ENCODE measurements at places on chromosomes 11 and 22.

DNA sequence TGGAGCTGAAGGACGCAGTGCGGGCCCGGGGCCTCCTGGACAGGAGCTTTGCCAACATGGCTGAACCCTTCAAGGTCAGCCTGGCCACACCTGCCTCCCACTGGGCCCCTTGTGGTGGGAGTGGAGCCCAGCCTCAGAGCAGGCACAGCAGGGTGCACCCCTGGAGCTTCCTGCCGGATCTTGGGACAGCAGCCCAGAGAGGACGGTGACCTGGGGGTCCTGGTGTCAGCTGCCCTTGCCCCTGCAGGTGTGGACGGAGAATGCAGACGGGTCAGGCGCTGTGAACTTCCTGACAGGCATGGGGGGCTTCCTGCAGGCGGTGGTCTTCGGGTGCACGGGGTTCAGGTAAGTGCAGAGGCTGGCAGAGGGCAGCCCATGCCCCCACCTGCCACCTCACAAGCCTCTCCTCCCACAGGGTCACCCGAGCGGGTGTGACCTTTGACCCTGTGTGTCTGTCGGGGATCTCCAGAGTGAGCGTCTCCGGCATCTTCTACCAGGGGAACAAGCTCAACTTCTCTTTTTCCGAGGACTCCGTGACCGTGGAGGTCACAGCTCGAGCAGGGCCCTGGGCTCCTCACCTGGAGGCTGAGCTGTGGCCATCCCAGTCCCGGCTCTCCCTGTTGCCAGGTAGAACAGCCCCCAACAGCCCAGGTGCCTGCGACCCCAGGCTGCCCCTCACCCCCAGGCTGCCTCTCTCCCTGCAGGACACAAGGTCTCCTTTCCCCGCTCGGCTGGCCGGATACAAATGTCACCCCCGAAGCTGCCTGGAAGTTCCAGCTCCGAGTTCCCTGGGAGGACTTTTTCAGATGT, 5.1 kb downstream of the PGGHG start:
- H3K4me1 ChIP-seq, result peaks cover 15% of the 10 kb centered on the region
- no peak overlapping the region for H3K4me3 ChIP-seq

GRCh38 chr22:28810821-28811491, 10.6 kb upstream of the XBP1 start:
- peaks cover 5% of the 10 kb centered on the region for H3K36me3 ChIP-seq
- no peak overlapping the region for H3K4me3 ChIP-seq
- no peak overlapping the region for H3K27ac ChIP-seq
- peaks cover 6% of the 10 kb centered on the region for H3K4me1 ChIP-seq
- H3K27me3 ChIP-seq, result no peaks in the 10 kb centered on the region

DNA sequence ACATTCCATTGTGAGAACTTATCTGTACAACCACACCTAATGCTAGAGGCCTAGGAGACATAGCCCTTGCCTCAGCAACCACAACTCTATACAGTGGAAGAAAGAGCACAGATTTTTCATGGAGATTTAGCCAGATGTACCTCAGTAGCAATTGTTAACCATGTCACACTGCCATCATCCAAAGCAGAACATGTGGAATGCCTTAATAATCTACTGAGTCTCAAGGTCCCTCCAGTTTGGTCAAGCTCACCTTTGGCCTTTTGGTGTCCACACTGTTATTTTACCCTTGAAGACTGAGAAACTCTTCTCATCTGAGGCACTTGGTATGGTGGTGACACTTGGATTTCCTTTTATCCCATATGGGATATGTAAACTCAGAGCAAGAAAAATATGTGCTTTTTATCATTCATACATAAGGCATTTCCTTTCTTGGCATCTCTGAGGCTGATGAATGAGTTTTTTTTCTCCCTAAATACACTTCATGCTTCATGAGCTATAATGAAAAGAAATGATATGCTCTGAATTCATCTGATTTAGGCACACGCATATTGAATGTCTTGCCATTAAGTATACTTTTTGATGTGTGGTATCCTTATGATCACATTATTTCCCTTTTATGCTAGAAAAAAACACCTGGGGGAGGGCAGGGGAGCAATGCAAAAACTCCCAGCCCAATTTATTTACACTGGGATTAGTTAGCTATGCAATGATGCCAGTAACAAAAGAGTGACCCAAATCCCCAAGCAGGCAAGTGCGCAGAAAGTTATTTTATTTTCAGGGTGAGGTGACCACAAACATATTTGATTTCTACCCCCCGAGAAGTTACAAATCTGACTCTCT, 63.3 kb upstream of the ME3 start:
- H3K4me1 ChIP-seq, result no peaks in the 10 kb centered on the region
- H3K27ac ChIP-seq, result no peak overlapping the region
- H3K36me3 ChIP-seq, result no peaks in the 10 kb centered on the region
- no peaks in the 10 kb centered on the region for H3K27me3 ChIP-seq
- no peak for DNase-seq

DNA sequence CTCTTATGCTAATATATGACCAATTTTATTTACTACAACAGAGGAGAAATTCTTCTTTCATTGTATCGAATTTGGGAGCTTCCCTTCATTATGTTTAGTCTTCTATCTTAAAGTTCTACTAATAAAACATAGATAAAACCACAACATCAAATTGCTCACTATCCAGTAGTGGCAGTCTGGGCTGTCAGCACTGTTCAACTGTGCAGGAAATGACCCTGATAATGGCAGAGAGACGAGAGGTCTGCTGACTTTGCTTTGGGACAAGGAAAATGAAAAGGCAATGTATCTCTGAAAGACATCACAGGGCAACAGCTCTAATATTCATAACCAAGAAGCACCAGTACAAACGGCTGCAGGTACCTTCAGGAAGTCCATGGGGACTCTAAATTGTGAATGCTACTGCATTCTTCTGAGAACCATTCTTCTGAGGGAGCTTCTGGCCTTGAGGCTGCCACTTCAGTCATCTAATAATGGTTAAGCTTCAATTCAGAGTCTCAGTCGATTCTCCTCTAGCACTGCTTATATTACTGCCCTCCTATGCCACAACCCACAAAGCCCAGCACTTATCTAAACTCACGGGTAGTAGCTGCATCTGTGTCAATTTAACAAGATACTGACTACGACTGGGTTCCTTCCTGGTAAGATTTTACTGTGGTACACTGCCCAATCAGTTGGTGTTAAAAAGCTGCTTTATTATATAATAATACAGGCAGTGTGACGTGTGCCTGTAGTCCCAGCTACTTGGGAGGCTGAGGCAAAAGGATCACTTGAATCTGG, 44.2 kb downstream of the CKAP5 start:
- H3K4me1 ChIP-seq, result no peaks in the 10 kb centered on the region
- no peaks in the 10 kb centered on the region for H3K27me3 ChIP-seq
- no peak for DNase-seq
- no peak overlapping the region for H3K4me3 ChIP-seq
- H3K36me3 ChIP-seq, result peaks cover 14% of the 10 kb centered on the region
- no peak overlapping the region for H3K27ac ChIP-seq

DNA sequence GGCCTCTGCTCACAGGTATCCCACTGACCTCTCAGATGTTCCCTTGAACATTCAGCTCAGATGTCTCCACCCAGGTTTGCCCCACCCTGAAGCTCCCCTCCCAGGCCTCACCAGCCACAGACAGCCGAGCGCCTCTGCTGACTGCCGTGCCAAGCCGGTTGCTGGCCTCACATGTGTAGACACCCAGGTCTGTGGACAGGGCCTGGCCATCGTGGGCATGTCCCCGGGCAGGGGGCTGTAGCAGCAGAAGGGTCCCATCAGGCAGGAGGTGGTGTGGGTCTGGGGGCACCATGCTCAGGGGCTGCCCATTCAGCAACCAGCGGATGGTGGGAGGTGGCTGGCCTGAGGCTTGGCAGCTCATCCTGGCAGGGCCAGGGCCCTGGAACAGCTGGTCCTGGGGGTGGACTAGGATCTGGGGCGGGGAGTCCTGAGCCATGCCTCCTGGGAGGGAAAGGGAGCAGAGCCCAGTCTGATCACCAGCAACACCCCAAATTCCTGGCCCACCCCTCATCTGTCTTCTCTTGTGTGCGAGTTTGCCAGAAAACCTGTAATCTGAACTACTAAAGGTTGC, 759 bp downstream of the ROBO4 start:
- H3K27ac ChIP-seq, result no peak overlapping the region
- H3K4me3 ChIP-seq, result no peak overlapping the region
- H3K27me3 ChIP-seq, result peaks cover 22% of the 10 kb centered on the region
- peaks cover 3% of the 10 kb centered on the region for H3K4me1 ChIP-seq

- DNase-seq, result no peak
- H3K27ac ChIP-seq, result no peak overlapping the region
- no peaks in the 10 kb centered on the region for H3K36me3 ChIP-seq
Measured at GRCh38 chr11:131195661-131196517, 174.5 kb upstream of the NTM start.

DNA sequence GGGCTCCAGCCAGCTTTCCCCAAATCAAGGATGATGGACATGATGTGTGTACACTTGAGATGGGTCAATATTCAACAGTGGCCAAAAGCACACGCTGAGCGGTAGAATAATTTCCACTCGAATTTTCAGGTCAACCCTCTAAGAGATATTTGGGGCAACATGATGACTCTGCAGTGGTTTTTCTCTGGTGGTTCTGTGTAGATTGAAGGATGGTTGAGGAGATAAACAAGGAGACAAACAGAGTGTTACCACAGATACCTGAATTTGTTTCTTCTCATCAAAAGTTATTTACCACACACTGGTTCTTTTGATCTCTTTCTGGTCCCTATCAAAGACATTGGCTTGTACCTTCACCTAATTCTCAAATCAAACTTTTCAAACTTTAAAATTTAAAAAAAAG, 242.0 kb downstream of the ETS1 start:
- H3K36me3 ChIP-seq, result no peaks in the 10 kb centered on the region
- H3K4me3 ChIP-seq, result no peak overlapping the region
- H3K27me3 ChIP-seq, result no peaks in the 10 kb centered on the region
- no peak overlapping the region for H3K27ac ChIP-seq
- peaks cover 29% of the 10 kb centered on the region for H3K4me1 ChIP-seq

- H3K27me3 ChIP-seq, result no peaks in the 10 kb centered on the region
- no peak for DNase-seq
- H3K4me1 ChIP-seq, result peaks cover 46% of the 10 kb centered on the region
- H3K27ac ChIP-seq, result no peak overlapping the region
Measured at GRCh38 chr11:1514336-1515061, 27.9 kb upstream of the MOB2 start.

DNA sequence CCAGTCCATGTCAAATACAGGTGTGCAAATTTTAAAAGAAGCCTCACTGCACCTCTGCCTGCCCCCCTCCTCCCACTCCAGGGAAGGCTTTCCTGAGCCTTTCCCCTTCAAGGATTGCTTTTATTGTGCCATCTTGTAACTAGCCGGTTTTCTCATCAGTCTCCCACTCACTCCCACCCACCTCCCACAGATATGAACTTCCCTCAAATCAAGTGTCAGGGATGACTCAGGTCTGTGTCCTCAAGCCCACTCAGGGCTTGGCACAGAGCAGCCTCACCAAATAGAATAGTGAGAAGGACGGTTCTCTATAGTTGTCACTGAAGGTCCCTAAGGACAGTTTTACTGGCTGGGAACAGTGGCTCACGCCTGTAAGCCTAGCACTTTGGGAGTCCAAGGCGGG, 43.0 kb downstream of the THAP12 start:
- H3K4me3 ChIP-seq, result no peak overlapping the region
- H3K27me3 ChIP-seq, result no peaks in the 10 kb centered on the region
- H3K4me1 ChIP-seq, result peaks cover 7% of the 10 kb centered on the region
- no peak overlapping the region for H3K27ac ChIP-seq
- peaks cover 6% of the 10 kb centered on the region for H3K36me3 ChIP-seq

DNA sequence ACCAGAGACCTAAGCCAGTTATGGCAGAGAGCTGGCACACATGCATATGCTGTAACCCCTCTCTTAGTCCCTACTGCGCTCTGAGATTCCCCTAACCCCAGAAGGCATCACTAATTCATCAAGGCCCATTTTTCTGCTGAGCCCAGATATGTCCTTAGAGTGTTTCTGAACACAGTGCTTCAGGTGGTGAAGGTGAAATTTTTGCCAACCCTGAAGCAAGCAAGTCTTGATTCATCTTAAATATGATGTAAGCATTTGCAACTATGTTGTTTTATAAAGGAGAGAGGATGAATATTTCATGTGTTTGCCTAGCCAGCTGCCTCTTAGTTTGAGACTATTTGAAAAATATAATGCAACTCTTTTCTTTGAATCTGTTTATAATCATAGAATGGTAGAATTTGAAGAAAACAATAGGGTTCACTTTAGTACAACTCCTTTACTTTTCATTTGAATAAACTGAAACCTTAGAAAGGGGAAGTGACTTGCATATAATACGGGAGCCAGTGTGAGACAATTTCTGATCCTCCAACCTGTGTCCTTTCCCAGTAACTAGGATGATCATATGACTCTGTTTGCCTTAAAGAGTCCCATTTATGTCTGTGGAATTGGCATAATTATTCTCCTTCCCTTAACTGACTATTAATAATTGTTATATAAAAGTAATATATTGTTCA, 194.3 kb upstream of the MTNR1B start:
- no peak overlapping the region for H3K27ac ChIP-seq
- H3K27me3 ChIP-seq, result peaks cover 3% of the 10 kb centered on the region
- DNase-seq, result no peak
- H3K4me1 ChIP-seq, result no peaks in the 10 kb centered on the region

DNA sequence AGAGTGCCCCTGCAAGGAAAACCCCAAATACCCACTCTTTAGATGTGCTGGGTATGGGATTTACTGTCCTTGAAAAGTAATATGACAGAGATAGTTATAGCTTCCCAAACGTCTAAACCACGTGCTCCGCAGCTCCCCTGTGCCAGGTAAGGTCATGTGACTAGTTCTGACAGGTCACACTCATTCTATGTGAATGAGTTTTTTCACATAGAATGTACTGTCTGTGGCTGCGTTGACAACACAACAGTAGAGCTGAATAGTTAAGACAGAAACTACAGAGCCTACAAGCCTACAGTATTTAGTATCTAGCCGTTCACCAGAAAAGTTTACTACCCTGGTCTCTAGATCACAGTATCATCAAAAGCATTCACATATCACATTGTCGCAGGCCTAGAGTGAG, 236.2 kb downstream of the ETS1 start:
- no peaks in the 10 kb centered on the region for H3K27me3 ChIP-seq
- no peak overlapping the region for H3K27ac ChIP-seq
- peaks cover 12% of the 10 kb centered on the region for H3K4me1 ChIP-seq
- no peak overlapping the region for H3K4me3 ChIP-seq
- peaks cover 1% of the 10 kb centered on the region for H3K36me3 ChIP-seq

All from memory B cell (primary cell).